NCI-H187 (cell line): ENCODE measurements at places on chromosomes 2 and 18.

DNA sequence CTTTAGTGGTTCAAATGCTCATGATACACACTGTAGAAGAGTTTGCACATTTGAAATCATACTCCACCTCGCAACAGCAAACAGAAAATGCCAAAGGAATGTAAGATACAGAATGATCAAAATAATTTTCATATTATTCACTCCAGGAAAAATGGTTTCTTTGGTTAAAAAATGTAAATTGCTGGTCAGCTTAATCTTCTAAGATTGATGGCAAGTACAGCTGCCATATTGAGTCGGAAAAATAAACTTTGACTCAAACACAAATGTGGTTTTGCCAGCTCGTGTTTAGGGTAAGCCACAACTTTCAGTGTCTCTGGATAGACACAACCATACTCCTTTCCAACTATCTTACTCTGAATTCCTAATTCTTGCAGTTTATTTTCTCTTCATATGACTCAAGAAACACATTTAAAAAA lies 154.9 kb upstream of the SMIM21 start:
- no peak for DNase-seq

- no peak for DNase-seq
Measured at GRCh38 chr2:70202236-70202806, 11.5 kb upstream of the C2orf42 start.

DNA sequence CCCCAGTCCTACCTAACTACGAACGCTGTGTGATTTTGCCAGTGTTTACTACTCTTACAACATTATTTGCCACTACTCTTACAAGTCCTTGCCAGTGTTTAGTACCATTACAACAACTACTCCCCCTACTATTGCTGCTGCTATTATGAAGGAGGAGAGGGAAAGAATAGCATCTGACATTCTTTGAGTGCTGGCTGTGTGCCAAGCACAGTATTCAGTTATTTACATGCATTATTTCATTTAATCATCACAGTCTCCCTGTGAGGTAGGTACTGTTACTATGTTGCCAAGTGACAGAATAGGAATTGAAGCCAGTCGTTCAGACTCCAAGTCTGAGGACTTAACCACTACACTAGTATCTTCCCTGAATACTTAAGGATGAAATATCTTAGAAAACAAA lies 185.9 kb upstream of the FOSL2 start:
- no peak for DNase-seq

DNA sequence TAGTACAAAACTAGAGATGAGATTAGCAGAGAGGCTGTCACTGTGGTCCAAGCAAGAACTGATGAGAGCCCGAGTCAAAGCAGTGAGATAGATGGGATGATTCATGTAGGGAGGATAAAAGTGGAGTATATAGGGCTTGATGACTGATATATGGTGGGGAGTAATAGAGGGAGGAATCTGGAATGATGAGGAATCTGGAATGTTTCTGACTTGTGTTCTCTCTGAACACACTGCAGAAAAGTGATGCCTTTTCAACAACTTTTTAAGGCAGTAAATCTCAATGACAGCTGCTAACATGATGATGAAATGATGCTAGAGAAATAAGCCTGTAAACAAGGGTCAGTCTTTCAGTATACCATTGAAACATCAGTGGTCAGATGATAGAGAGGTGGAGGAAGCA lies 143.5 kb upstream of the SP5 start:
- DNase-seq: no peak

- DNase-seq: no peak
Measured at GRCh38 chr2:50491541-50492476, 540.1 kb downstream of the NRXN1 start.

- DNase-seq: no peak
Measured at GRCh38 chr2:10159581-10160131, 37.1 kb downstream of the RRM2 start.

DNA sequence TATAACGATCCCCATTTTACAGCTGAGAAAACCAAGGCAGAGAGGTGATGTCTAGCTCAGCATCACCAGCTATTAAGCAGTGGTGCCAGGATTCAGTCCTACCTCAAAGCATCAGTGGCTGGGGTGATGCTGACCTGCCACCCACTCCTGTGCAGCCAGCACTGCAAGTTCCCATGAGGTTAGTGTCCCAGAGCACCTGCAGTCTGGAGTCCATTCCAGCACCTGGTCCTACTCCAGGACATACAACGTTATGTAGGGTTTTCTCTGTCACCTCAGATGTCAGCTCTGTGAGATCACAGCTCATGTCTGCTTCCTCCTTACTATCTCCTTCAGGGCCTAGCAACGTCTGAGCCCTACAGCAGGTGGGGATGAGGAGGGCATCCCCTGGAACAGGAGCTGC lies 328.0 kb upstream of the HS6ST1 start:
- DNase-seq: no peak

- DNase-seq: no peak
Measured at GRCh38 chr18:54626779-54627178, 35.7 kb downstream of the DYNAP start.

- no peak for DNase-seq
Measured at GRCh38 chr2:196247114-196247975, 76.0 kb upstream of the STK17B start.

DNA sequence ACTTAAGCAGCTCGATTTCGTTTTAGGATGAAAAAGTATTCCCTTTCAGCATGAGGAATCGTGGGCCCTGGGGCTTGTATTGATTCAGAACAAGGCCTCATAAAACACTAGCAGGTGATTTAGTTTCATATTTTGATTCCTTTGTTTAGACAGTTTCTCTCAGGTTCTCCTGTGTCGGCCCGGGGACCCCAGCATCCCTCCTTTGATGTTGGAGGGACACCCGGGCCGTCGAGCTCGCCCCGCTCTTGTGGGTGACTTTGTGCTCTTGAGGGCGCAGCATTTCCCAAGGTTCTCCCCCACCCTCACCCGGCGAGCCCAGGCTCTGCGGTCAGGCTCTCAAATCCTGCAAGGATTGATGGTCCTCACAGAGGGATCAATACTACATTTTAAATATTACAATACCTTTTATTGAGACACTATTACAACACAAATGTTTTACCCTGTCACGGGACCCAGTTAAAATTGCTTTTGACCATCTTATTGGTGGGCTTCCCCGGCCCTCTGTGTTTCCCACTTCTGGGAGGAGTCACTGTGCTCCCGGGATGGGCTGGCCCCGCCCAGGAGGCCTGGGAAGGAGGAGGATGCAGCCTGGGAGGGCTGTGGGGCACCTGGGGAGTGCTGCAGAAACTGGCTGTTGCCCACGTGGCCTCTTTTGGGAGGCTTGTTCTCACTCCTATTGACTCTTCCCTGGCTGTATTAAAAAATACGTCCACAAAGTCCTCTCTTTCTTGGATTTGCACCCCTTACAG lies 222.6 kb downstream of the INSIG2 start:
- DNase-seq: no peak

GRCh38 chr2:20540587-20541293 lies 93.9 kb downstream of the RHOB start:
- DNase-seq: no peak

GRCh38 chr2:195642027-195642678 lies 14.9 kb upstream of the SLC39A10 start:
- DNase-seq: no peak

DNA sequence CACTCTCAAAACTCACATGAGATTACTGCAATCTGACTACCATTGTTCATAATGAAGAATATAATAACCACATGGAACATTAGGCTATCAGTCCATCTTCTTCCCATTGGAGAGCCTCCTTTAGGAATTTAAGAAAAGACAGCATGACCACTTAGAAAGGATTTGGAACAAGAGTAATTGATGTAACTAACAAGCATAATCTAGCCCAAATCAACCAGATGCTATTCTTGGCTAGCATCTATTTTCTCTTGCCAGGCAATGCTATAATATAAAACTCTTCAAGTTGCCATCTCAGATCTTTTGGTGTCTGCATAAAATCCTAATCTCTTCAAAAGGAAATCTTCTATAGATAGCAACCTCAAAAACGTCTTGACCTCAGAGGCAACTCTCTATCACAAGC lies 152.0 kb upstream of the REG3G start:
- DNase-seq: no peak

DNA sequence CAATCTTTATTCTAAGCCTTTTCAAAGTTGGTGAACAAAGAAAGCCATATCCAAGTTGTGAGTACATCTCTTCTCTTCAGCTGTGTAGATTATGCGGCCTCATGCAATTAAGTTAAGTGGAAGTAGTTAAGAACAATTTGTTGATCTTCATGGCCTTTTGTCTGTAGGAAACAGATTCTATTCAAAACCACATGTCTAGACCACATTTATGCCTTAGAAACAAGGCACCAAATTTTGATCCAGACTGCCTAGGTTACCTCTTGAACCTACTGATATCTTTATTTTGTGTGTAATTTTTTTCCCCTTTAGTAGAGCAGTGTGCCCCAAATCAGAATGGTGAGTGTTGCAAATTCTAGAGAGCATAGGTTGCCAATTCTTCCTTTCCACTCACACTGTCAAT lies 101.6 kb upstream of the CERS6 start:
- no peak for DNase-seq

DNA sequence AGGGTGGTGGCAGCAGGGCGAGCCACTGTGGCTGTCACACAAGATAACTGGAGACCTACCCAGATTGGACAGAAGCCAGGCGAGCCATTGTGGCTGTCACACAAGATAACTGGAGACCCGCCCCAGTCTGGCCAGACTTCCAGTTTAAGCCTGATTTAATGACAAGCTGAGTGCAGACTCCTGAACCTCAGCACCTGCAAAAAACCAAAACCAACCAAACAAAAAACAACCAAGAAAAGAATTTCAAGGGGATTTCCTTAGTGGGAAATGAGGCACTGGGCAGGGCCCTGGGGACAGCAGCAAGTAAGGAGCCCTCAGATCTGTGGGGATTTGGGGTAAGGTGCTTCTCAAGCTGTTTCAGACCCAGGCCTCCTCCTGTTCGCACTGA lies 95.2 kb upstream of the BOD1L2 start:
- DNase-seq: no peak

- DNase-seq: no peak
Measured at GRCh38 chr2:189595417-189595816, 14.8 kb upstream of the SLC40A1 start.

- DNase-seq: no peak
Measured at GRCh38 chr2:173058673-173059072, 17.0 kb upstream of the MAP3K20 start.
